ENCODE measurements at places on chromosomes 2 and 18.
A peak's percentile ranks its signal among the peaks of the same experiment; 100 is the strongest.

- no peak for DNase-seq
Measured at GRCh38 chr18:38948436-38948835, 1382.8 kb upstream of the CELF4 start.

GRCh38 chr2:239898292-239898925 is 126.7 kb downstream of the NDUFA10 start:
- DNase-seq: no peak

DNA sequence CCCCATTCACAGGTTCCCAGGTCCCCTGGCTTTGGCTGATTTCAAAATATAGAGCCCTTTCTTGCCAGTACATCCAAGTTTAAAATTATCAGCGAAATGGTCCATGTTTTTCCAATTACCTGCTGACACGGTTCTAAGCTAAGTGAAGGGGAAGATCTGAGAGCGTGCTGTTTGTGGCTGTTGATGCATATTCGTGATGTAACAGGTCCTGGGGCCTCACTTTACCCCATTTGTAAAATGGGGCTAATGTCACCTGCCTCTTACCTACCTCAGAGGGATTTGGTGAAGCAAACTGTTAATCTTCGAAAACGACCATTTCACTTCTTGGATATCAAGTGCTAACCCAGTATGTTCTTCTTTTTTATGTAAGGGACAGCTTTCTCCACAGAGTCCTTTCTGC is 33.0 kb downstream of the SLC1A4 start:
- DNase-seq: no peak

- peak; percentile 86 for DNase-seq
Measured at GRCh38 chr18:77065221-77065981, 67.2 kb downstream of the MBP start.

DNA sequence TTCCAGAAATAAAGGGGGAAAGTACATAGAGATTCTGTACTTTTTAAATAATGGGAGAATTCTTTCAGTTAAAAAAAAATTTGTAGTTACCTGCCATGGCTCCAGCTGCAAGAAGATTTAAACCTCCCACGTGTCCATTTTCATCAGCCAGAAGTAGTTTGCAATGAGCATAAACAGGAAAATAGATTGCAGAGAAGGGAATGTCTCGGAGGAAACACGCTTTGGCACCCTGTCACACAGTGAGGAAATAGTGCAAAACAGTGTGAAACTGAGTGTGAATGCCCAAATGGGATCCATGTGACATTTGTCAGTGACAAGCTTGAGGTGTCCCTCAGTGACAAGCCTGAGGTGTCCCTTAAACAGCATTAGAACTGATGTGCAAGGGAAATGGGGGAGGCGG is 102.7 kb downstream of the SLC25A12 start:
- DNase-seq: no peak

DNA sequence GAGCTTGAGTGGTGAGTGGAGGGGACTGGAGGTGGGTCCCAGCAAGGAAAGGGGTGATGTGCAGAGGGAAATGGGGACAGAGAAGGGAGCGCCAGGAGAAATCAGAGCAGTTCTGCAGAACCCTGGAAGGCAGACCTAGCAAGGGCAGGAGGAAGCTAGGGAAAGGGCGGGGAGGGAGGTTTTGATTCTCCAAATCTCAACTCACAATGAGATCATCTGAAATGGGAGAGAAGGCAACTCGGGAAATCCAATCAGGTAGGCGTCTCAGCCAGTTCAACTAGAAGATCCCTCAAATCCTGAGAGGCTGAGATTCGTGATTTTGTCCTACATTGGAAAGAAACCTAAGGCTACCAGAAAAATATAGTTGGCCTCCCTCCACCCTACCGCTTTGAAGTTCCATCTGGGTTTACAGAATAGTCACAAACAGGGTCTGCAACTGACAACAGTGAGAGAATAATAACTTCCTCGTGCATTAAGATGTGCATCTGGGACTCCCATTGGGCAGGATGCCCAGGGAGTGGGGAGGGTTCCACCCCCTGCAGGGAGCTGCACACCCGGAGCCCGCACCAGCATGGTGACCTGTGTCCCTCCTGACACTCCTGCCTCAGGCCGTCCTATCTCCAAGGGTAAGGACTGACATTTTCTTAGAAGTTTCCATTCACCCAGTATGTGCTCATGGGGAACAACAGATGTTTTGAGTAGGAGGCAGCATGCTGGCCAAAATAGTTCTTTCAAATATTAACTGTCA is 113.3 kb upstream of the ODC1 start:
- no peak for DNase-seq

- DNase-seq: peak; percentile 78
Measured at GRCh38 chr2:137252934-137253333, 487.6 kb downstream of the THSD7B start.

- DNase-seq: no peak
Measured at GRCh38 chr18:4453874-4454536, 1.1 kb downstream of the DLGAP1 start.

- no peak for DNase-seq
Measured at GRCh38 chr2:190043441-190043840, 19.1 kb downstream of the MSTN start.

GRCh38 chr2:215884451-215885087 is 128.8 kb downstream of the MREG start:
- DNase-seq: peak; percentile 83

DNA sequence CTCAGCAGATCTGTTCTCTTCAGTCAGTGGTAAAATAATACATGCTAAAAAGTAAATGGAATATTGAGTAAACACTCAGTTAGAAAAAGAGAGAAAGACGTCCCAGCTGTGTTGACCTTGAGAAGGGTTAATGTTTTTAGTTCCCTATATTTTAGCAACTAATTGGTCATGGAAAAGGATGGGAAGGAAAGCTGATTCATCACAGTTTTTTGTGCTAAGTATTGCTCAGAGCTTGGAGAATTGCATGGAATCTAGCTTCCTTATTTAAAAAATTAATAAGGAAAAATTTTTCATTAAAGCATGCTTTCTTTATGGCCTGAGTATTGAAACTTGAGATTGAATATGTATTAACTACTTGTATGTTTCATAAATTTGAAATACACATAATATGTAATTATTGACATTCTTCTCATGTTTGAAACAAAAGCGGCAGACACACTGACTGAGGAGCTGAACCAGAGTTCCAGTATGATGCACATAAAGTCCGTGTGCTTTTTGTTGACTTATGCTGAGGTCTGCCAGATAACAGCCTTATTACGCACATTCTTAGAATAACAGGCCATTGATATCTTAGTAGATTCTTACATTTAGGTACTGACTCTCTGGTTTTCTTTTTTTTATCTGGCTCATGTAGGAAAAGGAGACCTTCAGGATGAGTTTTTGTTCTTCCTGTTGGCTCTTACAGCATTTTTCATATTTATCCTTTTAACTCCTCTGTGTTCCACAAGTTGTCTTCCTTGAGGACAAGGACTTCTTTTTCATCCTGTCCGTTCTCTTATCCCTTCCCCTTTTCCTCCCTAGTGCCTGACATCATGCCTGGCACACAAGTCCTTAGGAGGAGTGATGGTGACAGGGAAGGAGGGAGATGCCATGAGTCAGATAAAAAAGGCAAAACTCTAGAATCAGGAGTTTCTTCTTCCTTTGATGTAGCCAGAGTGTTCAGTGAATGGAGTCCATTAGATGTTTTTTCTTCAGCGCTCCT is 194.1 kb downstream of the PTPRM start:
- DNase-seq: peak; percentile 71

GRCh38 chr2:33489835-33490431 is 13.5 kb downstream of the RASGRP3 start:
- no peak for DNase-seq

DNA sequence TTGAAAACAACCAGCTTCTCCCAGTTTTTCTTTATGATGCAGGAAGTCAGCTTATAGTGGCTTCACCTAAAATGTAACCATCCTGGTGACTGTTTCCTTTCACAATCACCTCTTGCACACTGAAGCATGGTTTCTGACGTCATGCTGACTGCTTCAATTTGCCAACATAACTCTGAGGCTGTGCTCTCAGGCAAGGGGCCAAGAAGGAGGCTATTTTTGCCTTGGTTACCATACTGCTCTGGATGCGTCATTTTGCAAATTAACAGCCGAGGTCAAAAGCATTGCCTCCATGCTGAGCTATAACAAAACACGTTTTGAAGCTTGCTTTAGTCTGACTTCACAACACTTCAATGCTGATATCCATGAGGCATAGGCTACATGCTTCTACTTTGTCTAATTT is 397.8 kb downstream of the METTL4 start:
- peak; percentile 68 for DNase-seq

GRCh38 chr2:169286624-169287231 is 75.6 kb downstream of the LRP2 start:
- no peak for DNase-seq

DNA sequence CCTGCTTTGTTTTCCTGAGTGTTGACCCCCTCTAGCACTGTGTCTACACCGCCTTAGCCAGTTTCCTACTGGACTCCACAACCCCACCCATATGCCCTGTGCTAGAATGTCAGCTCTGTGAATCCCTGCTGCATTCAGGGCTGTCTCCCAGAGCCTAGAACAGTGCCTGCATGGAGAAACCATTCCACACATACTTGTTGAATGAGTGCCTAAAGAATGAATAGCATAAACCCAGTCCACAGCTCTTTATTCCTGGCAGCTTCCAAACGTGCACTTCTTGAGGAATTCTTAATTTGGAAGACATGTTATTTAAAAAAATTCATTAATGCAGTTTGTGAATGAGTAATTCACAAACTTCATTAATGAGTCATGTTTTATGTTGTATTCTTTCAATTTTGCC is 6.5 kb upstream of the NAPG start:
- DNase-seq: peak; percentile 72

- DNase-seq: peak; percentile 7
Measured at GRCh38 chr2:84846041-84846663, 34.7 kb downstream of the TRABD2A start.

DNA sequence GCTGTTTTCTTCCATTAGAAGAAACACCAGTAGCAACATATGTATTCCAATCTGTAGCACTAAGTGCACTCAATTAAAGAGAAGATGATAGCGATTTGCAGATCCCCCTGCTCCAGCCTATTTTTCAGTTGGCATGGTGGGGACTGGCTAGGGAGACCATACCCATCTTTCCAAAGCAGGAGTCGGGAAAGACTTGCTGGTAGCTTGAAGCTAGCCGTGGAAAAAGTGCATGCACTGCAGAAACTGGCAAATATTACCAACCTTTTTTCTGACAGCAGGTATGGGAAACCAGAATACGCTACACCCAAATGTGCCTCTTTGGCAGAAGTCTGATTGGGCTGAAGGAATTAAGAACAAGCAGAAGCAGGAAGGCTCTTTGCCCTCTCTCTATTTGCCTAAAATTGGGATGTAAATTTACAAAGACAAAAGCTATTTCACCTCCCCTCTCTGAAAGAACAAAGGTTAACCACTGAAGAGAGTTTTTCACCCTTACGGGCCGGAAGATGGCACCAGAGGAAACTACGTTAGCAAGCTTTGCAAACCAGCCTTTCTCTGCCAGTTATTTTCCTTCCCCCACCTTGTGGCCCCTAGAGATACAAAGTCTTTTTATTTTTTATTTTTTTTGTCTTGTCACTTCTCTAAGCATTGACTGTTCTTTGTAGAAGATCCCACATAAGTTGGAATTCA is 273.1 kb downstream of the DLGAP1 start:
- DNase-seq: no peak
